ENCODE measurements at places on chromosomes 1 and 21. TPM values are rescaled to one million over a fixed set of nuclear protein-coding genes. Genes with fewer than 3 reads are reported as not detected.

DNA sequence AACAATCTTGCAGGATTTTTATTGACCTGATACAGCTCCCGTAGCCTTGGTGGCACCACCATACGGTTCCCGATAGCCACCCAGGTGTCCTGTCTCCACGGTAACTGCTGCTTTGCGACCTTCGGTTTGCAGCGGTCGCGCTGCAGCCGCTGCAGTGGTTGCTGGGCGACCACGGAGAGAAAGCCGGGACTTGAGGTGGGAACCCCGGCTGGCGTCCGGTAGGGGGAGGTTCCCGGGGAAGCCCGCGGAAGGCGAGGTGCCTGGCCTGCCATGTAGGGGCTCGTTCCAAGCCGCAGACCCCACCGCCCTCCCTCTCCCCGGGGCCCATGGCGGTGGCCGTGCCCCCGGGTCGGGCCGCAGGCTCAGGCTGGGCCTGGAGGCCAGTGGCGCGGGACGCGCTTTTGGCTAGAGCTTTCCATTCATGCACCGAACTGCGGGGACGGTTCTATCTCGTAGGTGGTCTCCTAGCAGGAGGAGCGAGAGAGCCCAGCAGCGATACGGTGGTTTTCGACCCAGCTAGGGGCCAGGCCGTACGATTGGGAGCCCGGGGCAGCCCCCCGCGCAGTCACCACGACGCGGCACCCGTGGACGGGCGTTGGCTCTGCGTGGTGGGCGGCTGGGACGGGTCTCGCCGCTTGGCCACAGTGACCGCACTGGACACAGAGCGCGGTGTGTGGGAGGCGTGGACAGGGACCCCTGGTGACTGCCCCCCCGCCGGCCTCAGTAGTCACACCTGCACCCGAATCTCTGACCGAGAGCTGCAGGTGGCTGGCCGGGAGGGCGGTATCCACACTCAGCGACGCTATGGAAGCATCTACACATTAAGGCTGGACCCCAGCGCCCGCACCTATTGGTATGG lies at the start of gene KLHDC9:
Gene KLHDC9 (plus strand): TSS at position 152 of the 859 bp plus-strand sequence. CDS start 175 bp downstream, at position 327.
- DNase-seq, result no peak
- H3K36me3 ChIP-seq, result no peaks in the 10 kb centered on the region
- H3K27ac ChIP-seq, result peak within 1 kb of the TSS; percentile 43
- H3K4me1 ChIP-seq, result peaks cover 2% of the 10 kb centered on the region
- no peaks in the 10 kb centered on the region for H3K27me3 ChIP-seq
- peak within 1 kb of the TSS; percentile 88 for H3K4me3 ChIP-seq

- H3K4me1 ChIP-seq, result peaks cover 41% of the 10 kb centered on the region
- H3K4me3 ChIP-seq, result no peak overlapping the region
- H3K27ac ChIP-seq, result no peak overlapping the region
- DNase-seq, result no peak
Observed at GRCh38 chr1:54574158-54574778, 26.2 kb downstream of the ACOT11 start.

- H3K36me3 ChIP-seq, result no peaks in the 10 kb centered on the region
- no peak overlapping the region for H3K4me3 ChIP-seq
- H3K27me3 ChIP-seq, result no peaks in the 10 kb centered on the region
- no peak overlapping the region for H3K27ac ChIP-seq
- DNase-seq, result no peak
Observed at GRCh38 chr1:10730985-10731384, 65.5 kb downstream of the CASZ1 start.

GRCh38 chr1:153592748-153593147 lies 20.2 kb downstream of the S100A16 start:
- no peak overlapping the region for H3K27ac ChIP-seq
- no peak for DNase-seq
- H3K27me3 ChIP-seq, result no peaks in the 10 kb centered on the region
- H3K36me3 ChIP-seq, result no peaks in the 10 kb centered on the region
- H3K4me1 ChIP-seq, result no peaks in the 10 kb centered on the region

DNA sequence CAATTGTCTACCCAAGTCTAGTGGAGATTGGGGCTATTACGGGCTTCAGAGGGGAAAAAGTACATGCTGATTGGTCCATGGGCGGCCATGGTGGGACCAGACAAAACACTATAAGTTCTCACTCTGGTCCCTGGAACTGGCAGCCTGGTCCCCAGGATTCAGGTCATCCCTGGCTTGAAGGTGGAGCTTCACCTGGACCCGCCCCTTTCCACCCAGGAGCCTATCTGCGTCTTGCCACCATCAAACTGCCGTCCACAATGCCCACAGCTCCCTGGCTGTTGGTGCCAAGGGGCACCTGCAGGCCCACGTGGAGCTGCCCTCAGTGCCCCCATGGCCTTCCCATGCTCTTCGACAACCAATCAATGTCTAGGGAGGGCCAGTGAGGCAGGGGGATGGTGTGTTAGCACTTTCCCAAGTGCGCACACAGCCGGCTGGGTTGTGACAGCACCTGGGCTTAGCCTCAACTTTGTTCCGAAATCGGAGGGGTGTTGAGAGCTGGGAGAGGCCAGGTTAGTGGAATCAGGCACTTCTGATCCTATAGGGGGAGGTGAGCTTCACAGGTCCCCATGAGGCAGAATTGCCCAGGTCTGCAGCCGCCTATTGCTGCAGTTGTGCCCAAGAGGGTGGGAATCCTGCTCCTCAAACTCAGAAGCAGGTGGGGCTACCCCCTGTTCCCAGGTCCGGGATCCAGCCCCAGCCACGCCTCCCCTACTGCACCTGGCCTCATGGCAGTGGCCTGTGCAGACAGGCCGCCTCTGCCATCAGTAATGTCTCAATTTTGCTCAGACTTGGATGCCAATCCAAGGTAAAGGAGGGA lies 1369.4 kb upstream of the PRMT6 start:
- DNase-seq, result no peak
- no peaks in the 10 kb centered on the region for H3K36me3 ChIP-seq
- no peaks in the 10 kb centered on the region for H3K27me3 ChIP-seq
- no peaks in the 10 kb centered on the region for H3K4me1 ChIP-seq

DNA sequence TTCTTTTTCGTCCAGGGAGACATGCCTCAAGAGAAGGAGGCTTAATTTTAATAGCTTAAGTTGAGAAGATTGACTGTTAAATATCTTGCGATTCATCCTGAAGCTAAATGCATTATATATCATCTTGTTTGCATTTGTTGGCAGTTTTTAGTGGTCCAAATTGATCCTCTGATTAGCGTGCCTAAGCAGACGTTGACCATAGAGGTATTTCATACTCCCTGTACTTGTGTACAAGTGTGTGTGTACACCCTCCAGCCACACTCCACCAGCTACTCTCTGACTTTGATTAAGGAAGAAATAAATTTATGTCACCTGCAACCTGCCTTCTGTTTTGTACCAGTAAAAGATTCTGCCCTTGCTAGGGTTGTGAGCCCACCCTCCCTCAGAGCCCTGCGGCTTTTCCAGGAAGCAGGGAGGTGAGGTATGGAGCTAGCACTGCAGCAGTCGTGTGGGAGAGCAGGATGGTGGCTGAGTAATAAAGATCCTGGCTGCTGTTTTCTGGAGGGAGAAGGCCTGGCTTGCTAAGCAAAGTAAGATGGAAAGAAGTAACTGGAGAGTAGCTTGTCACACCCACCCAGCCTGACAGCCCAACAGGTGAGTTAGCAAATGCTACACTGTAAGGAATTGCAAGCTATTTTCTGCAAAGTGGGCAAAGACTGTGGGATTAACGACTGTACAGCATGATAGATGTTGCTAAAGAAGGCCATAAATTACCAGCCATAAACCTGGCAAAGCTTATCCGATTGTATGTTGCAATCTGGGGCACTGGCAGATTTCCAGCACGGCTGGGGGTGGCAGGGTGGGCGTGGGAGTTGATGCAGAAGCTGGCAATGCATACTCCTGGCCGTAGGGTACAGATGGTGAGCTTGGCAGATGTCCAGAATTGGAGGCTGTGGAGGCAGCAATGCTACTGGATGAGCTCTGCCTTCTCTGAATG lies 170.2 kb downstream of the TNR start:
- DNase-seq, result no peak
- no peaks in the 10 kb centered on the region for H3K36me3 ChIP-seq
- H3K4me3 ChIP-seq, result no peak overlapping the region
- H3K27ac ChIP-seq, result no peak overlapping the region
- H3K27me3 ChIP-seq, result no peaks in the 10 kb centered on the region

- no peak overlapping the region for H3K4me3 ChIP-seq
- H3K27me3 ChIP-seq, result no peaks in the 10 kb centered on the region
- DNase-seq, result no peak
- peaks cover 4% of the 10 kb centered on the region for H3K4me1 ChIP-seq
Observed at GRCh38 chr1:115640384-115640783, 1.4 kb upstream of the VANGL1 start.

DNA sequence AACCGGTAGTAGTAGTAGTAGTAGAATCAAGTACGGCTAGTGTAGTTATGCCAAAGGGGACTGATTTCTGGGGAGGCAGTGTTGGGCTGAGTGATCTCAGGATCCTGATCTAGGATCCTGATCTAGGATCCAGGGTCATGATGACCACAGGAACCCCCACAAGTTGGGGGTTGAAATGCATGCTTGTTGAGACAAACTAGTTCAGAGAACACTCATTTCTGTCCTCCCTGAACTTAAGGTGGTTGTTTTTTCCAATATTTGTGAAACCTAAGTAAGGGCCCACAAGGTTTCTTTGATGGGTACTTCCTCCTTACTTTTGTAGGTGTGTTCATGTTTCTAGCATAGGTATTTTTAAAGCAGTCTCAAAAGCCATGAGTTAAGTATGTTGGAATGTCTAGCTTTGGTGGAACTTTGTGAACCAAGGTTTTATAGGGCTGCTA lies 33.9 kb upstream of the PDC start:
- no peak overlapping the region for H3K4me3 ChIP-seq
- no peaks in the 10 kb centered on the region for H3K27me3 ChIP-seq
- no peaks in the 10 kb centered on the region for H3K36me3 ChIP-seq
- no peak overlapping the region for H3K27ac ChIP-seq
- H3K4me1 ChIP-seq, result peaks cover 19% of the 10 kb centered on the region
- no peak for DNase-seq

DNA sequence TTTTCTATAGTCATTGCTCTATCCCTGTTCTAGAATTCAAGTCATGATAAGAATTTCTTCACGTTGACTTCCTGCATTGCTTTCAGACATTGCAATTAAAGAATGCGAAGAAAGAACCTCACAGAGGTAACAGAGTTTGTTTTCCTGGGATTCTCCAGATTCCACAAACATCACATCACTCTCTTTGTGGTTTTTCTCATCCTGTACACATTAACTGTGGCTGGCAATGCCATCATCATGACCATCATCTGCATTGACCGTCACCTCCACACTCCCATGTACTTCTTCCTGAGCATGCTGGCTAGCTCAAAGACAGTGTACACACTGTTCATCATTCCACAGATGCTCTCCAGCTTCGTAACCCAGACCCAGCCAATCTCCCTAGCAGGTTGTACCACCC lies 10.6 kb downstream of the APCS start:
- H3K27me3 ChIP-seq, result no peaks in the 10 kb centered on the region
- no peak overlapping the region for H3K27ac ChIP-seq
- H3K4me3 ChIP-seq, result no peak overlapping the region
- H3K4me1 ChIP-seq, result no peaks in the 10 kb centered on the region

- no peaks in the 10 kb centered on the region for H3K27me3 ChIP-seq
- no peak for DNase-seq
- H3K4me1 ChIP-seq, result no peaks in the 10 kb centered on the region
- peaks cover 7% of the 10 kb centered on the region for H3K36me3 ChIP-seq
- H3K4me3 ChIP-seq, result no peak overlapping the region
Observed at GRCh38 chr1:178451529-178451928, 45.2 kb downstream of the CLEC20A start.

GRCh38 chr1:88923224-88923623 lies 31.9 kb upstream of the GTF2B start:
- peaks cover 18% of the 10 kb centered on the region for H3K36me3 ChIP-seq
- H3K27me3 ChIP-seq, result no peaks in the 10 kb centered on the region
- no peak overlapping the region for H3K4me3 ChIP-seq
- H3K4me1 ChIP-seq, result no peaks in the 10 kb centered on the region
- no peak overlapping the region for H3K27ac ChIP-seq
- no peak for DNase-seq

OR10J5 gene
- not detected for total RNA-seq

CCDC24 gene
- total RNA-seq, result 24.0 TPM

PLA2G4A gene
- 8.8 TPM for total RNA-seq

AMY1A gene
- not detected for total RNA-seq

PAX7 gene
- not detected for total RNA-seq

OBSCN gene
- 22.3 TPM for total RNA-seq

AJAP1 gene
- total RNA-seq, result 0.49 TPM

LRRC40 gene
- total RNA-seq, result 12.4 TPM

GPR157 gene
- total RNA-seq, result 5.4 TPM
